Activated CD4-positive, alpha-beta T cell treated with anti-CD3 and anti-CD28 coated beads, Interleukin-2, amount 50 U/mL, for 48 hours (primary cell): ENCODE measurements at places on chromosomes 1 and 21.

DNA sequence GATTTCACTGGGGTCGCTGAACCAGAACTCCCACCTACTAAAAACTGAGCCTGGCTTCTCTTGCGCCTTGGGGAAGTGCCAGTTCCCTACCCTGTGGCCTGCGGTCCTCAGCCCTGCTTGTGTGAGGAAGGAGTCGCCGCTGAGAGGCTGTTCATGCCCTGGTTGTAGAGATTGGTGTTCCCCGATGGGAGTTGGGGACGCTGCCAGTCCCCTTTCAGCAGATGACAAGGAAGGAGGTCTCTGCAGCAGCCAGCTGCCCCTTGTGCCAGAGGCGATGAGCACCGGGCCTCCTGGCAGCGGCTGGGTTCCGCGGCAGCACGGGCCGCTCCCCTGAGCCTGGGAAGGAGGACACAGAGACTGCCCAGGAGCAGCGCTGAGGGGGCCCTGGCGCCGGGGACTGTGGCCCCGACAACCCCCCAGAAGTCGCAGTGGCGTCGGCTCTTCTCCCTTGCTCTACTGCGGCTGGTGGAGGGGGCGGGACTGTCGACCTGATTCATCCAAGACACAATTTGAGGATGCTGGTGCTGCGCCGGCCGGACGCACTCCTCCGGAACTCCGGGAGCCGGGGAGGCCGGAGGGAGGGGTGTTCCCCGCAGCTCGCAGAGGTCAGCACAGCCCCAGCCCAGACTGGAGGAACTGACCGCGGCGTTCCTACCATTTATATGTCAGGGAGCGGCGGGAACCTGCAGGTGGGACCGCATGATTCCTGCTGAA is 12.0 kb upstream of the ADORA3 start:
- DNase-seq: peak; percentile 42

- no peak for DNase-seq
Observed at GRCh38 chr1:246304484-246305259, 202.4 kb downstream of the SMYD3 start.

DNA sequence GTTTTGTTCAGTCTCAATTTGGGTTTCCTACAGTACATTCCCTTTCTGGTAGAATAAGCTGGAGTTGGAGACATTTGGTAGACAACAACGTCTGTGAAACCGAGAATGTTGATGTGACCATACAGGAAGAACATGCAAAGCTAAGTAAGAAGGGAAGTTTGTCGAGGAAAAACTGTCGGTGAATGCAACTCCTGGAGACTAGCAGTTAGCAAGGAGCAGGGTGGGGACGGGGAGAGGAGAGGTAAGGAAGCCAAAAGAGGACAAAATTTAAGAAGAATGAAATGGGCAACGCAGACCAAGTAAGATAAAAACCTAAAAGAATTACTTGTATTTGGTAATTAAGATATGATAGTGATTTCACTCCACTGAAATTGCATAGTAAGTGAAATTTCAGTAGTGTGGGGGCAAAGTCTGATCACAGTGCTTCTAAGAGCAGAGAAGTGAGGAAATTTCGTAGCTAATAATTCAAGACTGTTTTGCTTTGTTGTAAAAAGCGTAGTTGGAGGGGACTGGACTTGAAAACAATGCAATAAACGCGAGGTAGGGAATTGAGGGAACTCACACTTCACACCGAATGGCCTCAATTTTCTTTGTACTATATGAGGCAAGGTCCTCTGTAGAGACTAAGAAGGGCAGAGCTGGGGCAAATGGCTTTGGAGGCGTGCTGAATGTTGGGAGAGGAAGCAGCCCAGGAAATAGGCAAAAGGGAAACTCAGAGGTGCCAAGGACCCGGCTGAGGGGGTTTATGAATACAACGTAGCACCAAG is 787 bp upstream of the GIPC2 start:
- DNase-seq: no peak

GRCh38 chr1:55420026-55420425 is 204.9 kb upstream of the USP24 start:
- no peak for DNase-seq

DNA sequence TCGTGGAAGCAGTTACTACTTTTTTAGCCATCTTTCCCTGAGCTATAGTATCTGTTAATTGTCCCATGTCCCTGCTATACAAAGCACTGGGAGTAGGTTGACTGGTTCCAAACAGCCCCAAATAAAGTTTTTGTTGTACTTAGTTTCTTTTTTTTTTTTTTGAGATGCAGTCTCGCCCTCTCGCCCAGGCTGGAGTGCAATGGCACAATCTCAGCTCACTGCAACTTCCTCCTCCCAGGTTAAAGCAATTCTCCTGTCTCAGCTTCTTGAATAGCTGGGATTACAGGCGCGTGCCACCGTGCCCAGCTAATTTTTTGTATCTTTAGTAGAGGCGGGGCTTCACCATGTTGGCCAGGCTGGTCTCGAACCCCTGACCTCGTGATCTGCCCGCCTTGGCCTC is 3.3 kb downstream of the NCSTN start:
- DNase-seq: no peak

DNA sequence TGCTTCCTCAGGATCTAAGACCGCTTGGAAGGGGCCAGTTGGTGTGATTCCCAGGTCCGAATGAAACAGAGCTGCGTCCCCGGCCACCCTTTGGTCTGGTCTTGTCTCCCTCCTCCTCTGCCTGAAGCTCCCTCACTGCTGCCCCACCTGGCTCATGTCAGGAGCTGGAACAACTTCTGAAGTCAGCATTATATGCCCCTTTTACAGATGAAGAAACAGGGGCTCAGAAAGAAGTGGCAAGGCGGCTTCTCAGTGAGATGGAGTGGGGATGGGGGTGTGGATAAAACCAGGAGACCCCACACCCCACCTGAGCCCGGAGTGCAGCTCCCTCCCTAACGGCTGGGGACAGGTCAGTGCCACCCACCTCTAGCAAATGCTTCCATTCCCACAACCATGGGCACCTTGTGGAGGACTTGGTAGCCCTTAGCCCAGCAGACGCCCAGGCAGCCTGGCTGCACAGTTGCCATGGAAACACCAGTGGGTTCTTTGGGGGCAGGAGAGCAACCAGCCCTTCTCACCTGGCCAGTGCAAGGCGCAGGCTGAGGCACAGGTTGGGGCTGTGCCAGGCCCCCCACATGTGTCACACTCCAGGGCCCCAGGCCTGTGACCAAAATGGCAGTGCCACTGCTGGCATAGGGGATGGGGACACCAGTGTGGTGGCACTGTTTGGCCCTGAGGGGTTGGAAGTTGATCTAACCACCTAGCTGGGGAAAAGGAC is 31.9 kb upstream of the ECE1 start:
- DNase-seq: no peak

GRCh38 chr1:119739150-119739549 is 27.4 kb downstream of the PHGDH start:
- DNase-seq: no peak

DNA sequence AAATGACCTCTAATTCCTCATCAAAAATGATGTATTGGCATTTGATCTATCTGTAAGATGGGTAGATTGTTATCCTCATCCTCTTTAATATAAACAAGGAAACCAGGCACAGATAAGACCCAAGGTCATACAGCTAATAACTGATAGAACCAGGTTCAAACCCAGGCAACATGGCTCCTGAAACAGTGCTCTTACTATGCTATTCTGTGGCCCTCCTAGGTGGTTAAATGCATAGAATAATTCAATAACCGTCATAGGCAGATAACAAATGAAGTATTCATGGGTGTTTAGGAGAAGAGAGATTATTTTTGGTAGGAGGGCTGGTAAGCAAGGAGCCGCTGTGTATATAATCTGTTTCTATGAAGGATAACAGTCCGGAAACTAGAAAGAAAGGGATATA is 46.4 kb downstream of the DHX9 start:
- DNase-seq: no peak

DNA sequence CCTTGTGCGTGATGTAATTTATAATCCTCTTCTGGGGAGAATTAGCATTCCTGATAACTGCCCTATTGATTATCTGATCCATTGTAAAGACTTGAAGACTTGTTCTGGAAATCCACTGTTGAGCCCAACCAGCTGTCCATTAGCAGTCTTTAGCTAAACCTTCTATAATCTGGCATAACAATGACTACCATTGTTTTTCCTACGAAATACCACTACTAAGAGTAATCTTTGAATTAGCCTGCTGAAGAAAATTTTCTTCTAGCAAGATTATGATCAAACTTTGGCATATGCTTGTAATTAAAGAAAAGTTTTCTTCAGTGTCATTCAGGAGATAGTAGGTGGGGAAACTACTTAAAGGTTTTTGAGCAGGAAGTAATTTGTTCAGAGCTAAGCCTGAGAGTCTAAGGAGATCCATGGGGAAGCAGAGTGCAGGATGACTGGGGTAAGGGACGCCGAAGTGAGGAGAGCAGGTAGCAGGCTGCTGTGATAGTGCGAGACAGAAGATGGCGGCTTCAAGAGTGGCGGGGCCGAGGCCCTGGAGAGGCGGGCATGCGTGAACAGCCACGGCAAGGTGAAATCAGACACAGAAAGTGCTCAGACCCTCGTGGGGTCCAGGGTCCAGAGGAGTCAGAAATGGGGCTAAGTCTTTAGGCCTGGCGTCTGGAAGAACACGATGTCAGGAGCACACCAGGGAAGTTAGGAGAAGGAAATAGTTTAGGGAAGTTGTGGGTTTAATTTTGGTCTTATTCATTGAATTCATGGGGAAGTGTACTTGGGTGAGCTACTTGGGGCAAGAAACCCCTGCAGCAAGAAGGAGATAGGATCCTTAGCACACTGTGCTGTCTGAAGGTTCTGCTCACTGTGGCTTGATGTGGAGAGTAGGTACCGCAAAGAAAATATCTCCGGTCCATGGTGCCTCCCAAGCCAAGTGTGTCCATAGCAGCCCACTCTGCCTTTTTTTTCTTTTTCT is 112.6 kb upstream of the ADAR start:
- DNase-seq: no peak

- no peak for DNase-seq
Observed at GRCh38 chr21:42171091-42172053, 47.6 kb upstream of the ABCG1 start.

DNA sequence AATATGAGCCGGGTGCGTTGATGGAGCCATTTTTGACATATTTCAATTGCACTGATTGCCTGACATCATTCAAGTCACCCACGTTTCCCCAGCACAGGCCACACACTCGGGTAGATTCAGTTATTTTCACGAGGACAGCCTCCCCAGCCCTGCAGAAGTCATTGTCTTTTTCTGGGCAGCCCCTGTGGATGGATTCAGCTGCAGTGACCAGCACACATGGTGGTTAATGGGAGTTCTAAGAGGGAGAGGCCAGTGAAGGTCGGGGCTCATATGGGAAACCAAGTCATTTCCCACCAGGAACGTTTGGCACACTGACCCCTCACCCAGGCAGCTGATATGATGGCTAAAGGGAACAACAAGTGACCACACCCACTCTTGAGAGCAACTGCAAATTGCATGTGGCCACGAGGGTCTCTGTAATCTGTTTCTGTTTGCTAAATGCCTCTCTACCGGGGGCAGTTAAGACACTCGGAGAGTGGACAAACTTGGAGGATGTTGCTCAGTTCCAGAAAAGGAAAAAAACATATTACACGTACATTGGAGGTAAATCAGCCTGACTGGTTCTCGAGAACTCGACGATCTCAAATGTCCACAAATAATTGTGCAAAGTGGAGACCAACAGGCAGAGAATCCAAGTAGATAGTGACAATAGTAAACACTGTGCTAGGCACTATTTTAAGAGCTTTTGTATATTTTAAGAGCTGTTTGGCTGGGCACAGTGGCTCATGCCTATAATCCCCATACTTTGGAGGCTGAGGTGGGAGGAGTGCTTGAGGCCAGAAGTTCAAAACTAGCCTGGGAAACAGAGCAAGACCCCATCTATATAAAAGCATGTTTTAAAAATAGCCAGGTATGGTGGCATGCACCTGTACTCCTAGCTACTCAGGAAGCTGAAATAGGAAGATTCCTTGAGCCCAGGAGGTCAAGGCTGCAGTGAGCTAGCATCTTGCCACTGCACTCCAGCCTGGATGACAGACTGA is 167.2 kb upstream of the IRF2BP2 start:
- DNase-seq: no peak

- DNase-seq: peak; percentile 5
Observed at GRCh38 chr1:107139833-107140702, 771 bp upstream of the NTNG1 start.

DNA sequence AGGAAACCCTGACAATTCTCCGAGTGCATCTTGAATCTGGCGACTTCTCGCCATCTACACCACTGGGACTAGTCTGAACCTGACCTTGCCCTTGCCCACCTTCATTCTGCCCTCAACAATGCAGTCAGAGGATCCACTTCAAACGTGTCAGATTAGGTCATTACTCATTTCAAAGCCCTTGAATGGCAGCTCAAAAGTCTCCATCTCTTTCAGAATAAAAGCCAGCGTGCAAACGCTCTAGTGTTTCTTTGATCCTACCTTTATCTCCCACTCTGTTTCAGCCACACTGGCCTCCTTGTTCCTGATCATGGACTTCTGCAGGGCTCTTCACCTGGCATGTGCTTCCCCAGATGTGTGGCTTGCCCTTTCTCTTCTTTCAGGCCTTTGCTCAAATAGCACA is 31.3 kb downstream of the SLC30A1 start:
- no peak for DNase-seq

GRCh38 chr1:114075105-114075504 is 78.6 kb downstream of the SYT6 start:
- DNase-seq: no peak
